Cerebellar nuclear complex (tissue), 1 donor: ENCODE measurements at places on chromosomes 7 and 10.

DNA sequence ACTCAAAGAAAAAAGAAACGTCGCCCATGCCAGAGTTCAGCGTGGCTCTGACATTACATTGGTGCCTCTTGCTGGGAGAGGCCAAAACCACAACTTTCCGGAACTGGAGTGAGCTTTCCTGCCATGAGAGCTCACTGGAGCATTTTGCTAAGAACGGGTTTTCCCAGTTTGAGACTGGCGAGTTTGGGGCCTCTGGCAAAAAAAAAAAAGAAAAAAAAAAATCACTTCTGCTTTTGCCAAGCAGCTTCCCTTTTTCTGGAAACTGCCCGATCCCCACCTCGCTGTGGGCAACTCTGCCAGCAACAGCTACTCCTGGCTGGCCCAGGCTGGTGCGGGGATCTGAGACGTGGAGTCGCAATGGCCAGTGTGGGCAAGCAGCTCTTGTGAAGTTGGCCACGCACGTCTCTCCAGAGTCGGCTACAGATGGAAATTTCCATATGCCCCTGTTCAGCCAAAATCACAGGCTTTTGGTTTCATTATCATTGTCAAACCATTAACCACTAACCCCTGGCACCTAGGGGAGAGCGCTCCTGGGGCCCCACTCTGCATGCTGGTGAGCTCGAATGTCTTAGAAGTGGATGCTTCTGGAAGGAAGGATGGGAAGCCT is 25.7 kb downstream of the PRKAG2 start:
- no peak for DNase-seq

DNA sequence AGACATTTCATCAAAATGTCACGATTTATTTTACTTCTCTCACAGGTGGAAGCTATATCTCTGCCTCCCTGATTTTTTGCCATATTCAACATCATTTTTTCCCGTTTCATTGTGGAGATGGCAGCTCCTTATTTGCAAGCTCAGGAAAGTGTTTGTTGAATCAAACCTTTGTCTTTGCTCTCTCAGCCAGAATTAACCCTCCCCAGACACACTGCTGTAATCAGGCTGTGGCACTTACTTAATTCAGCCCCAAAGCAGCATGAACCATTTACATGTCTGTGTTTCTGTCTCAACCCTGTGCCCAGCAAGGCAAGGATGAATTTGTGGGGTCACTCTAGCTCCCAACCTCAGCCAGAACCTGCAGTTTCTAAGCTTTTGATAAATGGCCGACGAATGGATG is 397.2 kb downstream of the TCERG1L start:
- no peak for DNase-seq

DNA sequence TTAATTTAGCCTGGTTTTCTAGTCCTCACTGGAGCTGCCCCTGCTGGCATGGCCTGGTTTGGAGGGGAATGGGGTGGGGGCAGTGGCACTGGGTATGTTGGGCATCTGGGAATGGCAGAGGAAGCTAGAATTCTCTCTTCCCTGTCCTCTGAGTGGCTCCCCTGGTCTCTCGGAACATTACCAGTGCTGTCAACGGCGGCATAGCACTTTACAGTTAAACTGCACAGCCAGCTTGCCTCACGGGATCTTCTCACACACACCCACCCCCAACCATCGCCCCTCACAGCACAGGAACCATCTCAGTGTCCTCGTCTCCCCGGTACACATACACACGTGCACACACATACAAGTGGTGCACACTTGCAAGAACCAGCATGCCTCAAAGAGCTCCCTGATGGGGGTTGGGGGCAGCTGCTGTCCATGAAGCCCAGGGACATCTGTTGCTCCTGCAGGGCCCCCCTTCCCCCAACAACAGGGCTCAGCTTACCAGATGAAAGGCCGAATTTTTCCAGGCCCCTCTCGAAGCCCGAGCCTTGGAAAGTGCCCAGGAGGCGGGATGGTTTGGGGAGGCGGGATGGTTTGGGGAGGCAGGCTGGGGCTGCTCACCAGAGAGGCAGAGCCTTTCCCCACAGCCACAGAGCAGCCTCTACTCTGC is 41.0 kb downstream of the TSPAN15 start:
- DNase-seq: no peak

DNA sequence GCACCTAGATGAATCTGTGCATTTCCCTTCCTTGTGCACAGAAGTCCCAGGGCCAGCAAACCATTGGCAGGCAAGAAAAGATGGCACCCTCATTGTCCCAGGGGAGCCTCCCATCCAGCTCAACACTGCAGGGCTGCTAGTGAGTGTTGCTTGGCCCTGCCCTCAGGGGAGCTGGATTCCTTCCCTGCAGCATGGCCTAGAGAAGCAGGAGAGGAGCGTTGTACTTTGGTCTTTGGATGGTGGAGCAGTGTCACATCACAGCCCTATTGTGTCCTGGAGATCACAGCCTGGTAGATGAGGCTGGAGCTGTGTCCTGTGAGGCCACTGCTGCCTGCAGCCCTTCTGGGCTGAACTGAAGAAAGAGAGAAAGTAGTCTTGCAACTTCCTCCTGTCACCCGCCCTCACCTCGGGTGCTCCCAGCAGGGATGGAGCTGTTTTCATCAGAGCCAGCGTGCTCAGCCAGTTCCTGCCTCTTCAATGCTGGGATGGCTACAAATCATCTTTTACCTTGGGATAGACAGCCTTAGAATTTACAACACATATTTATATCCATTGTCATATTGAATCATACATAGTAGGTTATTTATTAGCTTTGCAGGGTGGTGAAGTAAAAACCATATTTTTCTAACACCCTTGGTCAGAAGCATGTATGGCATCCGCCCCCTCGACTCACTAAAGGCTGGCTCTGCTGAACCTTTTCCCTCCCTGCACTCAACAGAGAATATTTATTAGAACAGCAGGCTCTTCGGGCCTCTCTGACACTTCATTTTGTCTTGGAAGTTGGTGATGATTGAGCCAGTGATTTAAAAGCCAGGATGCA is 43.1 kb upstream of the FAM180A start:
- DNase-seq: no peak

DNA sequence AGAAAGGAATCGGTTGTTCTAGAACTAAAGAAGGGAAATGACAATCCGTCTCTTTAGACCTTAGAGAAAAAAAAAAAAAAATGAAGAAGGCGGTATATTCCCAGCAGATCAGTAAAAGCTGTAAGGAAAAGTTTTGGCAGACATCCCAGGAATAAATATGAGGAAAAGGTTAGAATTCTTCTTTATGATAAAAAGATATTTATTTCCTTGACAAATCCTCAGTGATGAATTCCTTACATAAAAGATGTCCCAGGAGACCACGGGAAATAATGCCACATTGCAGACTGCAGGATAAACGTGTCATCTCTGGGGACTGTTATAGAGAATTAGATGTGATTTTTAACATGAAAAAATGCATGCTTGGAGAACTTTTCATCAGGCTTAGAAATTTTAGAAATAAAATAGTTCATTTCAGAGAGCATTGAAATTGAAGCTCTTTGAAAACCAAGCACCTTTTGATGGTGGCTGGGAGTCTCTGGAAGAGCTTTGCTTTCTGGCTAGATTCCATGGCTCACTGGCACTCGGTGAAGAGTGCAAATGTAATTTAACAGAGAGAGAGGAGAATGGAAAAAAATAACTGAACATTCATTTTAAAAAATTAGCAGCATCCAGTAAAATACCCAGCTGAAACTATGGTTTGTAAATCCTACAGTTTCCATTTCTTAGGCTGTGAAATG is 98.2 kb downstream of the PRPF18 start:
- DNase-seq: no peak

GRCh38 chr10:58791137-58791536 is 278.5 kb downstream of the BICC1 start:
- no peak for DNase-seq

DNA sequence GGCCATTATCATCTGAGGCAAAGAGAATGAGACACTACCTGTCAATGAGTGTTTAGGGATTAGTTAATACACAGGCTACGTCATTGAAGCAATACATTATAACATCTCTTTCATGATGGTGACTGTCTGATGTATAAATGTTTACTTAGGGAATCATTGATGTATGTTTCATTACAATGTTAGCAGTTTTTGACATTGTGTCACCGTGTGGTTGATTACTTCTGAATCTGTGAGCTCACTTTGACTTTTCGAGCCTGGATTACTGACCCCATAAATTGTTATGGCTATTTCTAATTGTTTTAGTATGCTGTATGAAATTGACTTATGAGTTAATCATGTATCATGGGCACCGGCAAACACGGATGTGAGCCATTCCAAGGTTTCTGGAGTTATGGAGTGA is 494.0 kb downstream of the MAGI2 start:
- no peak for DNase-seq

- no peak for DNase-seq
These were observed 83.5 kb downstream of the RELN start for GRCh38 chr7:103905997-103906396.

DNA sequence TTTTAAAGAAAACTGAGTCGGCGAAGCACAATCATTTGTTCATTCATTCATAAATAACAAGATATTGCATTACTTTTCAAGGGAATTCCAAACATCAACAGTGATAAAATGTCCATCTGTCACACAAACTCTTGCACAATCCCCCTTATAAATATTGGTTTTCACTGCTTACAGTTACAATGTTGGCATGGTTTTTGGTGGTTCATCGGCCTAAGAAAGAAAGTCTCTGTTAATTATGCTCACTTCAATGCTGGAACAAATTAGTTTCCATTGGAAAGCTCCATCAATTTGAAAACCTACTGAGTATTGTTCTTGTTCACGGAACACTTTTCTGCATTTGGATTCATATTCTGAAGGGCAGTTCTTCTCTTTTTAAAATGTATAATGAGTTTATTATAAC is 188.5 kb downstream of the JAZF1 start:
- no peak for DNase-seq

DNA sequence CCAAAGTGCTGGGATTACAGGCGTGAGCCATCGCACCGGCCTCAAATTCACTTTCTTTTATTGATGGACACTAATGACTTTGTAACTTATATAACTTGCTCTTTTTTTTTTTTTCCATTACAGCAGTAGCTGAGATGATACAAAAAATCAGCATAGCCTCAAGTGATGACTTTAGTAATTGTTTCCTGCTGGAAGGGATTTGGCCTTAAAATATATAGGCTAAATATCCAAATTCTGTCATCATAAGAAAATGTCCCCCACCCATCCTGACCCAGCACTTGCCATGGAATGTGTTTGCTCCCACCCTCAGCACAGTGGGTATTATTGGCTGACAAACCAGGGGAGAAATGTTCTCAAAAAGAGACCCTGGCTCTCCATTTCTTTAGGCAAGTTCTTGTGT is 1264.1 kb upstream of the AUTS2 start:
- no peak for DNase-seq

- no peak for DNase-seq
These were observed 1232.3 kb downstream of the REEP3 start for GRCh38 chr10:64753516-64753915.

- DNase-seq: no peak
These were observed 900 bp downstream of the CDHR1 start for GRCh38 chr10:84195044-84195830.

GRCh38 chr10:110679486-110680272 is 35.5 kb downstream of the RBM20 start:
- peak; percentile 18 for DNase-seq

DNA sequence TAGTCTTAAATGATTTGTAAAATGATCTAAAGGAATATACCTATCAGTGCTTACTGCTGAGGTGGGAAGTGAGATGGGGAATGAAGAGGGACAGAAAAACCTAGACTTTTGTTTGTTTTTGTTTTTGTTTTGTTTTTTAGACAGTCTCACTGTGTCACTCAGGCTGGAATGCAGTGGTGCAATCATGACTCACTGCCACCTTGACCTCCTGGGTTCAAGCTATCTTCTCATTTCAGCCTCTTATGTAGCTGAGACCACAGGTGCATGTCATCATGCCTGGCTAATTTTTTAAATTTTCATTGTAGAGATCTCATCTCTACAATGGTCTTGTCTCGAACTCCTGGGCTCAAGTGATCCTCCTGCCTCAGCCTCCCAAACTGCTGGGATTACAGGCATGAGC is 116.4 kb upstream of the SEM1 start:
- DNase-seq: no peak

DNA sequence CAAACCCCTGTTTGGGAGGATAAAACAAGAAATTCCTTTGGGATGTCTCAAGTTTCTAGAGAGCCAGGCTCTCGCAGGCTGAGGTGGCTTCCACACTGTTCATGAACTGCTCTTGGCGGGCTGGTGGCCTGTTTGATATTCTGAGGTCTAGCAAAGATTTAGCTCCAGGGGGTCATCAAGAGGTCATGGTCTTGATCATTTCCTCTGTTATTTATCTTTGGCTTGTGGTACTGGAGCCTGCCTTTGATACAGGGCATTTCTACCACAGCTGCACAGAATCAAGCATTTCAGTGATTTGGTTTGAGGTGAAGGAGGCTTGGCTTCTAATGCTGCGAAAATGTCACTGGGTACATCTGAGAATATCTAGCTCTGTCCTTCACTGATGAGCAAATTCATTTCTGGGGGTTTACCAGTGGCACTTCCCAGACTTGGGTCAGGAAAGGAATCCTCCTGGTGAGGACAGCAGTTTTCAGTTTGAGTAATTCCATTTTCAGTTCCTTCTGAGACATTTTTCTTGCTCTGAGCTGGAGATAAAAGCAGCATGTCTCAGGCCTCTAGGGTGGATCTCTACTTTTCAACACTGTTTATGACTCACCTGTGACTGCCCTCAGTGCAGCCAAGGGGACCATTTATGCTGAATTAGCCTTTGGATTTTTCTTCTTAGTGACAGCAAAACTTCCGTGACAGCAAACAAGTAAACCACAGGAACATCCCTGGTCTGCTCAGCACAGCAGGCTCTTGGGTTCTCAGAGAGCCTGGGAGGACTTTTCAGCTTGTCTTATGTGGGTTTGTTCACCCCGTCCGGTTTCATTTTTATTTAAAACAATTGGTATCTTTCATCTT is 312.0 kb downstream of the RNLS start:
- DNase-seq: no peak
